Activated CD8-positive, alpha-beta T cell treated with anti-CD3 and anti-CD28 coated beads for 36 hours (primary cell): ENCODE measurements at places on chromosomes 11 and 22. TPM values are rescaled to one million over a fixed set of nuclear protein-coding genes. Genes with fewer than 3 reads are reported as not detected.
A peak's percentile ranks its signal among the peaks of the same experiment; 100 is the strongest.

CHADL gene
- not detected for total RNA-seq

PARVA gene
- total RNA-seq: not detected

- no peak for DNase-seq
These were observed 27.0 kb upstream of the SORL1-AS1 start for GRCh38 chr11:121479698-121480238.

DNA sequence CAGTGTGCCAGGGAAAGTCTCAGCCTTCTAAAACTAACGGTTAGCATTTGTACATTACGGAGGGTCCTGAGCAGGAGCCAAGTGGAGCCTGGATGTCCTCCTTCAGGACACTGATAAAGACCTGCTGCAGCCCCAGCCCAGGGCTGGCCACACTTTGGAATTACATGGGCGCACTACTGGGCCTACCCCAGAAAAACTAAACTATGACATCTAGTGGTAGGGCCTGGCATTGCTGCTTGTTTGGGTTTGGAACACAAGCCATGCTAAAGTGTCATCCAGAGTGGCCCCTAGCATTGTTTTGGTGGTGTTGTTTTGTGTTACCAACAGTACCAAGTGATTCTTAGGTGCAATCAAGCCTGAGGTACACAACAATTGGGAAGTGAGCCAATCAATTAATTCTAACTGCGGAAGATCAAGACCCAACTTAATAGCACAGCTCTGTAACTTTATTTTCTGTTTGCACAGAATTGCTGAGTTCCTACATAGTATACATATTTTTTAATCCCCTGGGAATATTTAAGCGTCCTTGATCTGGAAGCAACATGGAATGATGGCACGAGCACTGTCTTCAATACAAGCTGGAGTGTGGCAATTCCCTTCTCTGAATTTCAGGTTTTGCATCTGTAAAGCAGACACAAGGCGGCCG, 340.7 kb downstream of the LARGE1 start:
- peak; percentile 43 for DNase-seq

SMIM38 gene
- 0.31 TPM for total RNA-seq

DNA sequence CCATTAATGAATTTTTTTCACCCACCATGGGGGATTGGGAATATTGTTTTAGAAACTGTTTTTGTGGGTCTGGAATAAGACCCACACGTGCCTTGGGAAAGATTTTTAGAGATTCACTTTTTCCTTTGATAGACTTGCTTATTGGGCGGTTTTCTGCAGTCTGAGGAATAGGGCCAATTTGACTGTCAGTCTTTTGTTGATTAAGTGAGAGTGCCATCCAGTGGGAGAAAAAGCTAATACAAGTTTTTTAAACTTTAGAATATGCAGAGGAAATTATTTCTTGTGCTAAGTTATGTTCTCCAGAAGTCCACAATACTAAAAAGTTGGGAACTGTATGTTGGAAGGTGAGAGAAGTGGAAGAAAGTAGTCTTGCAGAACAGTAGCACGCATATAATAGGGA, 56.1 kb downstream of the PRMT3 start:
- DNase-seq: no peak
